ENCODE measurements at places on chromosomes 12 and 14. TPM values are rescaled to one million over a fixed set of nuclear protein-coding genes. Genes with fewer than 3 reads are reported as not detected.

MYRFL gene
- not detected for total RNA-seq

KRT71 gene
- total RNA-seq: not detected

LALBA gene
- total RNA-seq: not detected

EPYC gene
- not detected for total RNA-seq

KRT4 gene
- not detected for total RNA-seq

IFNG-AS1 gene
- total RNA-seq: 0.57 TPM

AICDA gene
- total RNA-seq: not detected

NEUROD4 gene
- not detected for total RNA-seq

CIDEB gene
- total RNA-seq: 14.2 TPM

FGD4 gene
- total RNA-seq: 0.44 TPM

CLEC9A gene
- not detected for total RNA-seq

ZC3H10 gene
- 9.8 TPM for total RNA-seq

CLMN gene
- 0.40 TPM for total RNA-seq

TSHR gene
- not detected for total RNA-seq

CLEC14A gene
- not detected for total RNA-seq

DBX2 gene
- total RNA-seq: not detected

PMCH gene
- total RNA-seq: 1.6 TPM

TPPP2 gene
- total RNA-seq: not detected

OR6C75 gene
- not detected for total RNA-seq

SOAT2 gene
- 1.2 TPM for total RNA-seq

DPF3 gene
- 1.2 TPM for total RNA-seq

NKX2-1 gene
- not detected for total RNA-seq

RAD9B gene
- 1.3 TPM for total RNA-seq

TMEM30B gene
- total RNA-seq: 1.4 TPM

KRT72 gene
- not detected for total RNA-seq

CRACR2A gene
- total RNA-seq: 33.2 TPM

AQP5 gene
- not detected for total RNA-seq

CLEC7A gene
- total RNA-seq: not detected

AQP6 gene
- not detected for total RNA-seq

KRT2 gene
- total RNA-seq: not detected

APOLD1 gene
- total RNA-seq: 2.6 TPM

HHIPL1 gene
- not detected for total RNA-seq

GAS2L3 gene
- total RNA-seq: 0.73 TPM

DNAAF2 gene
- total RNA-seq: 17.8 TPM

KRT73 gene
- not detected for total RNA-seq

KERA gene
- total RNA-seq: not detected

SSPN gene
- total RNA-seq: not detected

NPFF gene
- total RNA-seq: not detected

OR4M1 gene
- total RNA-seq: not detected

SDSL gene
- not detected for total RNA-seq

KCNC2 gene
- total RNA-seq: not detected

All from activated CD8-positive, alpha-beta memory T cell treated with anti-CD3 and anti-CD28 coated beads for 36 hours (primary cell).